Fibroblast of skin of left biceps (primary cell): ENCODE measurements at places on chromosomes 2 and 18.
A peak's percentile ranks its signal among the peaks of the same experiment; 100 is the strongest.

- no peak for DNase-seq
Observed at GRCh38 chr2:205678541-205679142, 3.7 kb upstream of the NRP2 start.

GRCh38 chr2:142693171-142693950, 184.1 kb upstream of the KYNU start:
- no peak for DNase-seq

DNA sequence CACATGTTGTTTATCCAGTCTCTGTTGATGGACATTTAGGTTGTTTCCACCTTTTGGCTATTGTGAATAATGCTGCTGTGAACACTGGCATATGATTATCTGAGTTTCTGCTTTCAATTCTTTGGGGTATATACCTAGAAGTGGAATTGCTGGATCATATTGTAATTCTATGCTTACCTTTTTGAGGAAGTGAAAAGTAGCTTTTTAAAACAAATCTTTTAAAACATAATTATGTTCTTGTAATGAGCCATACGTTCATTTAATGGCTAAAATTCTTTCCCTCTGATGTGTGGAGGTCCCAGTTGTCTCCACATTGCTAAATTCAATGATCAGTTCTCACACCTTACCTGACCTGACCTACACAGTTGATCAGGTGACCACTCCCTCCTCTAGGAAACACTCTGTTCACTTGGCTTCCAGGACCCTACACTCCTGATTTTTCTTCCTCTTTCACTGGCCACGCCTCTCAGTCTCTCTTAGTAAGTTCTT, 27.8 kb upstream of the SERTAD2 start:
- no peak for DNase-seq

GRCh38 chr2:103484906-103485305, 723.1 kb downstream of the TMEM182 start:
- DNase-seq = no peak

DNA sequence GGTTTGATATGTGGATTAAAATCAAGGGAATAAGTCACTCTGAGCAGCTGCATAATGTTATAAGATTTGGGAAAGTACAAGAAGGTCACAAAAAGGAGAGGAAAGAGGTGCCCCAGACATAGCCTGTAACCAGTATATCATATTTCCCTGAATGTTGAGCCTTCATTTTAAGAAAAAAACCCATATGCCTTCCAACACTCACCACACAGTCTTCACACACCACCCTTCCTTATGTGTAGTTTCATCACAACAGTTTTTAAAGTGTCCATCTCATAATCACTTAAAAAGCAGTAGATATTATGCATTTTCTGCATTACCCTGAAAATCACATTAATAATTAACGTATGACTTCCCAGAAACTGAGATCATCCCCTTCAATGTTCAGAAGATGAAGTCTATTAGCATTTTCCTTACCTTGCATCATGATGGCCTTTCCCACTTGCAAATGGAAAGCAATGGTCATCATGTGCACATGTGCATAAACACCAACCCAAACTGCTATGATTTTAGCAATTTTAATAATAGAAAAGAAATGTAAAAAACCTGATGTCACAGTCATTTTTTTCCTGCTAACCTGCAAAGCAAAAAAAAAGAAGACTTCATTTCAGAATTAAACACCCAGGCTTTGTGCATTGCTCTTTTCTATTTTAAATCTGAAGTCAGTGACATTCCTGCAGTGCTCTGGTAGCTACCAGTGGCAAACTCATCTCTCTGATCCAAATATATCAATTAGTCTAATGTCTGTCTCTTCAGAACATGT, 465.0 kb downstream of the SUCLG1 start:
- no peak for DNase-seq

- no peak for DNase-seq
Observed at GRCh38 chr2:199543606-199544172, 86.0 kb upstream of the SATB2 start.

DNA sequence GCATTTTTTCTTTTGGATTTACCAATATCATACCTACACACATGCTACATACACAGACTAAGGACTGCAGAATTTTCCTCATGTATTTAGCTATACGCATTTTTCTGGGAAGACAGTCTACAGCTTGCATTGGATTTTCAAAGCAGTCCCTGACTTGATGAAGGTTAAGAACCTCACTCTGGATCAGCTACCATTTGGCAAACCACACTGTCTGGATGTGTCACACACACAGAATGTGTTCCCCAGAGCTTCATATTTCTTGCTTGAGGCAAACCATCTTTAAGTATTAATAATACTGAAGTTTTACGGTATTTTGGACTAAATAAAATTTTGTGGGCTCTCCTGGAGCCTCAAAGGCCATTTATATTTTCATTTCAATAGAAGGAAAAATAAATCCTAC, 102.3 kb downstream of the TCF4 start:
- peak; percentile 75 for DNase-seq

- DNase-seq = peak; percentile 61
Observed at GRCh38 chr2:65349863-65350262, 82.5 kb downstream of the SPRED2 start.

- peak; percentile 13 for DNase-seq
Observed at GRCh38 chr18:53799134-53799533, 425.3 kb downstream of the MBD2 start.

DNA sequence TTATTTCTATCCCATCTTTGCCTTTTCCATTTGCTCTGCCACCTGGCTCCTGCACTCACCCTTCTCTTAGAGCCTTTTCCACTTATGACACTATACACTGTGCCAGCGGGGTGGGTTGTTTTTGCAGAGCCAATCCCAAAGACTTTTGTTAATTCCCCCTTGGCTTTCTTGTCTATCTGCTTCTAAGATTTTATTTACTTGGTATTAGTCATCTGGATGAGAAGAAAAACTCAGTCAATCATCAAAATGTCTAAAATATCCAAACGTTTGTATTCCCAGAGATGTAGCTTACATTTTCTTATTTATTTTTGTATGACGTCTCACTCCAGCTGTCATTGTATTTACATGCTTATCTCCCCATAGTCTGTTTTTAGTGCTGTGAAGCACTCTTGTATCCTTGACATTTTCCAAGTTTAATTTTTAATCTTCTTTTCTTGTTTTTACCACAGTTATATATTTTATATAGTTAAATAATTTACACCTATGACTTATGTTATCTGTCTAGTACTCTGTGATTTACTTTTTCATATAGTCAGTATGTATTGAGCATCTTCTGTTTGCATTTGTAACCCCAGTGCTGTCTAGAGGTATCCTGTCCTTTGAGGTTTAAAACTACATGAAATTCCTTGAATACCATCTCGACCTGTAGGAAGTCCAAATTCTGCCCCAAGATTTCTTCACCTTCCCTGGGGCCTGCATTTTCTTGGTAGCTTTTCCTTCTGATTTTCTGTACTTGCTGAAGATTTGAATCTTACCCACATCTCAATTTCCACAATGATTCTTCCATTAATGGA, 55.1 kb downstream of the COL4A3 start:
- DNase-seq = no peak

- no peak for DNase-seq
Observed at GRCh38 chr2:10759151-10759714, 37.8 kb downstream of the ATP6V1C2 start.
